ENCODE measurements at places on chromosomes 5 and 9.

GRCh38 chr9:120654272-120654671 is 60.0 kb downstream of the MEGF9 start:
- no peak for DNase-seq

DNA sequence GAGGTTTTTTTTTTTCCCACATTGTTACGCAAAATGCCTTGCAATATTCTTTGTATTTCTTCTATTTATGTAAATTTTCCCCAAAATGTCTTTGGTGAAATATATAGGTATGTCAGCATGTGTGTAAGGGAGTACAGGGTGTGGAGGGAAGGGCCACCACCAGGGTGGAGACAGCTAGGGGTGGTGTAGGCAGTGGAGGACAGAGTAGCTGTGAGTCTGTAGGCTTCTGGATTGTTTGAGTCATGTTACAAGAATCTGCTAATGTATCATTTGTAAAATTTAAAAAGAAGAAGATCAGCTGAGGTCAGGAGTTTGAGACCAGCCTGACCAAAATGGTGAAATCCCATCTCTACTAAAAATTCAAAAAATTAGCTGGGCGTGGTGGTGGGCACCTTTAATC is 175.5 kb downstream of the NXNL2 start:
- DNase-seq: no peak

DNA sequence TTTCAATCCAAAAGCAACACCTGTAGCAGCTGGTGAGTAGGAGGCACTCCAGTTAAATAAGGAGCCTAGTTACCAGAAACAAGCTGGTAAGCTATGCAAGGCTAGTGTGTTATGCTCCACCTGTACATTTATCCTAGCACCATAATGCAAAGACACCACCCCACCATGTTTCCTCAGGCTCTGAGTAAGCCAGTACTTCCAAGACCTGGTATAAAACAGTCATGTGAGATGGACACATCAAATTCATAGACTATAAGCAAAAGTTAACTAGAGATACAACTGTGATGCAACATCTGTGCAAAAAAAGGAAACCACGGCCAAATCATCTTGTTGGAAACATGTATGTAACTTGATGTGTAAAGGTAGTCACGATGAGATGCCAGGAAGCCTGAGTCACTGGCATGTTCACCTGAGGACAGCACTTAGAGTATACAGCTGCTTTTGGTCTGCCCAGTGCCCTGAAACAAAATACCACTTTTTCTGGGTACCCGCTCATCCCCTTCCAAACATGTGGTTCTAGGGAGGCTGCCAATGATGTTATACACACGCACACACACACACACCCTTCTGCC is 66.1 kb downstream of the CDK5RAP2 start:
- no peak for DNase-seq

DNA sequence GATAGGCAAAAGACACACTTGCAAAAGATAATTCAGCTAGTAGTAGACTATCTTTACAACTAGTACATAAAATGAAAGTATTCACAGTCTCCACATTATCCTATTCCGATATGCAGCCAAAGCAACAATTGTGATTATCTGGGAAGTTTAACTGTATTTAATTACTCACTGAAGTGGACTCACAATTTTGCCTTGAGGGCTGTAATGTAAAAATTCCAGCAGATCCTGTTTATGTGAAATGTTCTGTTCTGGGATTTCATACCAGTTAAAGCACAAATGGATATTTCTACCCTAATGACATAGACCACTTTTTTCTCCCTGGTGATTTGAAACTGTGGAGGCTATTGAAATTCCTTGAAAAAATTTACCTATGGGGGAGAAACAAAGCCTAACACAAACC is 474.4 kb upstream of the EDIL3 start:
- DNase-seq: no peak

DNA sequence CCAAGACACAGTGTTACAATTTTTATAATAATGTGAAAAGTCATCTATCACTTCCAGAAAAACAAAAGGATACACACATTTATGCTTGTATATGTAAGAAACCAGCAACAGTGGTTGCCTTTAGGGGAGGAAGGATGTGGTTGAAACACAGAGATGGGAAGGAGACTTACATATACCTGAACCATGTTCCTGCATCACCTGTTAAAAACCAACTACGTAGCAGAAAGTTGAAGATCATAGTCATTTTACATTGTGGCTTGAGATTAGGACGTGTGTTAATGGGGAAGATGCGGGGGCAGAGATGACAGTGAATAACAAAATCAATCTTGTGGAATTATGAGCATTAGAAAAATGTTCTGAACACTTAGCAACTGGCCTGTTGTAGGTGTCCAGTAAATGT is 307.3 kb downstream of the MLLT3 start:
- no peak for DNase-seq

DNA sequence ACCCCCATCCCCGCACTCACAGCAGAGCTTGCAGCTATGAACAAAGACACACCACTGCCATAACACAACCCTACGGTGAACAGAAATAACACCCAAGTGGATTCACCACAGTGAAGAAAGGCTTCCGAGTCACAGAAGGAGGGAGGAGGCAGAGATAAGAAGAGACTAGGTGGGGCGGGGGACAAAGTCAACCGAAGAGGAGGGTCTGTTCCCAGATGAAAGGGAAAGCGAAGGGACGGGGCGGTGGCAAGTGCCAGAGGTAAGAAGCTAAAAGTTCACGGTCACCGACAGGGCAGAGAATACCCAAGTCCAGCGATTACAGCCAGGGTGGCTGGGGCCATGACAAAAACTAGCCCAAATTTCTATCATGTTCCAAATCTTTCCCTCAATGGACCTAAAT is 21.0 kb downstream of the EPB41L4B start:
- DNase-seq: no peak

- DNase-seq: no peak
These were observed 209.6 kb downstream of the MAST4 start for GRCh38 chr5:66805514-66806430.
